NCI-H510A (cell line): ENCODE measurements at places on chromosomes 13 and 19.

DNA sequence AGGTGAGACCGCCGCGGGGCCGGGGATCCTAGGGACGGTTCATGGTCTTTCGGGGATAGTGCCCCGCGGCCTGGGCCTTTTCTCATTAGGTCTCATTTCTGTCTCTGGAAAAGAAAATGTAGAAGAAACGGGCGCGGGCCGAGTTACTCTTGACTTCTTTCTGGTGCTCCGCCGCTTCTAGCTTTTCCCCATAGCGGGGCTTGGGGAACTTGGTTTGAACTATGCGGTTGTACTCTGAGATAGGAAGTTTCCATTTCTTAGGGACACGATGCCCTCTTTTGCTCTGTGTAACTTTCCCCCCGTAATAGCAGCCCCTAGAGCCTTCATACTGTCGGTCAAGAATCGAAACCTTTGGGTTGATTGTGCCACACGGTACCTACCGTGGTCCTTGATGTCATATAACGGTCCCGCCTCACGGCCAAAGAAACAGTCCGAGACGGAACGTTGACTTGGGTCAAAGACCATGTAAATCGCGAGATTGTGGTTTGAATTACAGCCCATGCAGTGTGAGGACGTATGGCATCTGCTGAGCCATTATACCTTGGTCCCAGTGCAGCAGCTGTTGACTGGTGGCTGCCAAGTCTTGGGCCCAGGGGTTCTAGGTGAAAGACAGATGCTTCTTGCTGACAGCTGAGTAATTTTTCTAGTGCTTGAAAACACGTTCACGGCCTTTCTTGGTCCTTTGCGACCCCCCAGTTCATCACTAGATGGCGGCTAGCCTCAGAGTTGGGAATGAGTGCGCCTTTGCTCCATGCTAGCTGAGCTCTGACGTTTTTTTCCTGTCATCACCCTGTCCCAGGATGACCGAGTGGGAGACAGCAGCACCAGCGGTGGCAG lies 487 bp downstream of the RPS5 start:
- no peak for DNase-seq

DNA sequence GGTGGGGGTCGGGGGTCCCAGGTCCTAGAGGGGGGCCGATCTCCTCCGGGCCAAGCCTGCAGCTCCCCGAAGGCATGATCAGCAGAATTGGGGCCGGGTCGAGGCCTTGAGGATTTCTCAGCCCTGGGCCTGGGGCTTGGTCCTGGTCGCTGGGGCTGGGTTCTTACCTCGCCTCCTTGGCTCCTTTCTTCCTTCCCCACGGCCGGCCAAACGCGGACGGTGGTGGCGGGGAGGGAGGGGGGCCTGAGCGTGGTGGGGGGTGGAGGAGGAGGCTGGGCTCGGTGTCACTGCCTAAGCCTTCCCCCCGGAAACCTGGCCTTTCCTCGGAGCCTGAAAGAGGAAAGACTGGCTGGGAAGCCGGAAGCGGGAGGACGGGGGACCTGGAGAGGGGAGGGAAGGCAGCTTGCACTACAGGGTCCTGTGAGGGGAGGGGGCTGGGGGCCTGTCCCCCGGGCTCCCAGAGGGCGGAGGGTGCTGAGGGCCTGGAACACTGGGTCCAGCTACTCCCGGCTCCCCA lies at the start of gene ZNF579:
ZNF579 (minus strand) TSS at position 221 of the 517 bp plus-strand sequence. CDS start 1,209 bp downstream, outside the sequence.
- peak; percentile 85 for DNase-seq

- DNase-seq, result no peak
Observed at GRCh38 chr19:1720237-1720636, 33.1 kb upstream of the ONECUT3 start.

- DNase-seq, result no peak
Observed at GRCh38 chr13:43269037-43269481, 245.7 kb downstream of the DNAJC15 start.

- DNase-seq, result no peak
Observed at GRCh38 chr19:54096617-54097106, 3.9 kb downstream of the OSCAR start.

GRCh38 chr13:27954406-27954851 lies 14.7 kb downstream of the CDX2 start:
- DNase-seq, result peak; percentile 53

DNA sequence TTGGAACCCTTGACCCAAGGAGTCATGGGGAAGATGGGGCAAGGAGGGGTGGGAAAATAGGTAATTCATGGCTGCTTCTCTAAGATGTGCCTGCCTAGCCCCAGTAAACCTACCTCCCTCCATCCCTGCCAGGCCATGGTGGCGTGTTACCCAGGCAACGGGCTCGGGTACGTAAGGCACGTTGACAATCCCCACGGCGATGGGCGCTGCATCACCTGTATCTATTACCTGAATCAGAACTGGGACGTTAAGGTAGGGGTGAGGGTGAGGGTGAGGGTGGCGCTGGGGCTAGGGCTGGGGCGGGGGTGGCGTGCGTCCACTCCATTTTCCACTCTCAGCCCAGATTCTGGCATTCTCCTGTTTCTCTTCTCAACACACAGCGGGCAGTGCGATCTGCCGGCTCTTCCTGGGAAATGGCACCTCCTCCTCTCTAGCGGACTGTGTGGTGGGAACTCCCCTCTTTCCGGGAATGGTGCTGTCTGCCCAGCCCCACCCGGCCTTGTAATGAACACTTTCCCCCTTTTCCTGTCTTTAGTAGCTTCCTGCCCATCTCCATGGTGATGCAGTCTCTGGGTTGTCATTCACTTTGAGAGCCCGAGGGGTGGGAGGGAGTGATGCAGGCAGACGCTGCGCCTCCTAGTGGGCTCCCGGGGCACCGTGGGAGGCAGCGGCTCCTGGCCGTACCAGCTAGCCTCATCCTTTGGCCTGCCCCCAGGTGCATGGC lies 7.6 kb downstream of the EGLN2 start:
- peak; percentile 21 for DNase-seq

- DNase-seq, result no peak
Observed at GRCh38 chr13:69935043-69935442, 172.6 kb upstream of the ATXN8OS start.

DNA sequence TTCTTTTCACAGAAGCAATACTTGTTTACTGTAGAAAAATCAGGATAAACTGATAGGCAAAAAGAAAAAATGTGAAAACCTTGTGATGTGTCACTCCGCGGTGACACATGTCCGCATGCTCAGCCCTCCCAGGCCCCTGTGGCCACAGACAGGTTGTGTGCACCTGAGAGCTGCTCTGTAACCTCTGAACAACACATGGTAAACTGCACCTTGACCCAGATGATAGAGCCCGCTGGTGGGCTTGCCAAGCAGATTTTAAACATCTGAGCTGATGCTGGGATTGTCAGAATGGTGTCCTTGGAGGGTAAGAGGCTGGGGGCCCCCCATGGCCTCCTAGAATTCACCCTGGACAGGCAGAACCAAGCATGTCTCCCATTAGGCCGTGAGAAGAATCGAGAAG lies 33.8 kb downstream of the DHRS12 start:
- DNase-seq, result no peak

DNA sequence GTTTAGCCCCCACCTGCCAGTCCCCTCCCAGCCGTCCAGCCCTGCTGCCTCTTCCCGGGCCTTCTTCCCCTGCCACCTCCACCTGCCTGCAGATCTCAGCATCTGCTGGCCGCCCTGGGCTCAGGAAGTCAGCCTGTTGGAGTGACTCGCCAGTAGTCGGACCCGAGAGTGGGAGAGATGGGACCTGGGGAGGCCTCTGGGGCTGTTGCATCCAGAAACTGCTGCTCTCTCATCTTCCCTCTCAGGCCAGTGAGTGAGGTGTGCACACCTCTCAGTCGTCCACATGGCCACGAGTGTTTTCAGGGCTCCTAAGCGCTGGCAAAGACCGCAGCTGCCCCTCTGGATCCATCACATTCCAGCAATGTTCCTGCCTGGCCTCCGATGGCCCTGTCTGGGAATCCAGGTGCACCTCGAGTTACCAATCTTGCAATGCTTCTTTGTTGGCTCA lies 151.8 kb upstream of the SOX1 start:
- no peak for DNase-seq

DNA sequence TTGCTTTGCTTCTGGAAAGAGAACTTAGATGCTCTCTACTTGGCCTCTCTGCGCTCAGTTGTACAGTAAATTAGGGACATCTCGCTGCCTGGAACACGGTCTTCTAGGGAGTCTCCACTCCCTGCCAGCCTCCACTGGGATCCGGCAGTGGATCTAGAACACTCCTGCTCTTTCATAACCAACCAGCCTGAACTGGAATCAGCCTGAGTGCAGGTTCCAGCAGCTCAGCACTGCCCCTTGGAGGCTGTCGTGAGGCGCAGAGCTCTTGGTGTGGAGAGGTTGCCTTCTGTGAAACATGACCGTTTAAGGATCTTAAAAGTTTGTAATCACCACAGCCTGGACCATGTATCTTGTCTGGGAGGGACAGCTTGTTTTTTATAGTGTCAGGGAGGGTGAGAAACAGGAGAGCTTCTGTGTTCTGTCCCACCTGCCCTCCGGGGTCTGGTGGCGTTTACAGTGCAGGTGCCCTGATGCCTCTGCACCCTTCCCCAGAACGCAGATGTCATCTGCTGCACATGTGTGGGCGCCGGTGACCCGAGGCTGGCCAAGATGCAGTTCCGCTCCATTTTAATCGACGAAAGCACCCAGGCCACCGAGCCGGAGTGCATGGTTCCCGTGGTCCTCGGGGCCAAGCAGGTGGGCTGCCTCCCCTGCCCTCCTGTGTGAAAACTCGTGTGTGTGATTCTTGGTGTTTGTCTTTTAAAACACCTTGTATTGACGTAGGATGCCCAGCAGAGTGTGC lies 24.8 kb downstream of the UPF1 start:
- DNase-seq, result no peak

- no peak for DNase-seq
Observed at GRCh38 chr19:11451327-11451870, 16.0 kb downstream of the PRKCSH start.

- DNase-seq, result no peak
Observed at GRCh38 chr13:40060296-40061007, 405.0 kb downstream of the COG6 start.
